ENCODE measurements at places on chromosomes 2 and 18. TPM values are rescaled to one million over a fixed set of nuclear protein-coding genes. Genes with fewer than 3 reads are reported as not detected.

DNA sequence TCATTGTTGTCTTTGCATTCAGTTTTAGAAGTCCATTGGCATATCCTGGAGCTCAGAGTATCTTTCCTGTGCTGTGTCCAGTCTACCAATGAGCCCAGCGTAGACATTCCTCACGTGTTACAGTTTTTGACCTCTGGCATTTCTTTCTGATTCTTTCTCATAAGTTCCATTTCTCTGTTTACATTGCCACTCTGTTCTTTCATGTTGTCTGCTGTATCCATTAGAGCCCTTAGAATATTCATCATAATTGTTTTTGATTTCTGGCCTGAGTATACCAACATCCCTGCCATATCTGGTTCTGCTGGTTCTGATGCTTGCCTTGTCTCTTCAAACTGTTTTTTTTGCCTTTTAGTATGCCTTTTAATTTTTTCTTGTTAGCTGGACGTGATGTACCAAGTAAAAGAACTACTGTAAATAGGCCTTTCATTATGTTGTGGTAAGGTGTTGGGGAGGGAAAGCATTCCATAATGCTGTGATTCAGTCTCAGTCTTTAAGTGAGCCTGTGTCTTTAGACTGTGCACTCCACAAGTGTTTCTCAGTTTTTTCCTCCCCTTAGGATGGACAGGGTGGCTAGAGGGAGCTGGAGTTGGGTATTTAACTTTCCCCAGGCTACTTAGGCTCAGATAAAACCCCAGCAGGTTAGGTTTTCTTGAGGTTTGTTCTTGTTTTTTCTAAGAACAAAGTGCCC is 35.6 kb downstream of the CEP192 start:
- H3K27me3 ChIP-seq: no peaks in the 10 kb centered on the region
- H3K4me3 ChIP-seq: no peak overlapping the region
- H3K27ac ChIP-seq: no peak overlapping the region

GRCh38 chr2:216620786-216621185 is 12.4 kb upstream of the IGFBP2 start:
- DNase-seq: no peak
- H3K4me1 ChIP-seq: peaks cover 23% of the 10 kb centered on the region
- H3K36me3 ChIP-seq: no peaks in the 10 kb centered on the region
- no peak overlapping the region for H3K27ac ChIP-seq

DNA sequence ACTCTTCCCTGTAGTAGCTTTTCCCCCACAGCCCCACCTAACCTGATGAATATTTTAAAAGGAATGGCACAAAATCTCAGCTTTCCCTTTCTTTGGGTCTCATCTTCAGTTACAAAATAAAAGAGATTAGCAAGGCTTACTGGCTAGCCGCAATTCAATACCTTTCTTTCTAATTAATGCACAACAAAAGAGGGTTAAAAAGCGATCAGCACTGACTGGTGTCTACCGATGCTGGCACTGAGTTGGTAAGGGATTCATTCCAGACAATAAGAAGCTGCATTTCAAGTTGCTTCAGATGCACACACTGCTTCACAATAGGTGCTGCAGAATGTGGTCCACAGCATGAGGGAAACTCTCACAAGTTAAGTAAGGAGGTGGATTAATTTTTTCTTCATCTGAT is 41.9 kb downstream of the HDHD2 start:
- no peaks in the 10 kb centered on the region for H3K27me3 ChIP-seq
- H3K27ac ChIP-seq: no peak overlapping the region
- DNase-seq: no peak
- no peaks in the 10 kb centered on the region for H3K4me1 ChIP-seq
- peaks cover 6% of the 10 kb centered on the region for H3K36me3 ChIP-seq
- H3K4me3 ChIP-seq: no peak overlapping the region

DNA sequence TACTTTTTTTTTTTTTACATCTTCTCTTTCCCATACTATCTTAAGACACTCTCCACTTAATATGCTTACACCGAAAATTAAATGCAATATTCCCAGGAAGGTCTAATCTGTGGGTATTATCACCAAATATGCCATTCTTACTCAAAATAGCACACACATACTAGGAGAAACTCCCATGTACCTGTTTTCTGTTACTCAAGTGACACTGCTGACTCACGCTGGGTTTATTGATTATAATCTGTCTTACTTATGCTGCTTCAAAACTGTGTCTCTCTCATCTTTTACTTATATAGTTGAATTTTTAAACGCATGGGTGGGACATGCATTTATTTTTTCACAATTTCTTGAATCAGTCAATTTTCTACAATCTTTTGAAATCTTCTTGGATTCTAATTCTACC is 29.9 kb downstream of the MRPL19 start:
- H3K27me3 ChIP-seq: no peaks in the 10 kb centered on the region
- no peak for DNase-seq
- H3K4me1 ChIP-seq: peaks cover 7% of the 10 kb centered on the region
- H3K4me3 ChIP-seq: no peak overlapping the region

DNA sequence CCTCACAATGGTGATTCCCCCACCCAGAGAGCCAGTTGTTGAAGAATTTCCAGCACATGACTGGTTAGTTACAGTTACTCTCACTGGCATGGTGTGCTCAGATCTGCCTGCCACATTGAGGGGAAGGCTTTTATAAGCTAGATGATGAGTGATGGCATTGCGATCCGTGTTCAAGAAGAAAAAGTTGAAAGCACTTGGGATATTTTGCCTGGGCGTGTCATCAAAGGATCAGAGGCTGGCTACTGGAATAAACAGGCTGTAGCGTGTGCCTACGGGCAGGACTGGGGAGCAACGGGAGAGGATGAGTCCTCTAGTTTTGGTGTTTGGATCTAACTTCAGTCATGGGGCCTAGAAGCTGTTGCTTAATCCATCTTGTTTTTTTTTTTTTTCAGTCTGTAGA is 175.0 kb downstream of the SETBP1 start:
- no peaks in the 10 kb centered on the region for H3K36me3 ChIP-seq
- peaks cover 7% of the 10 kb centered on the region for H3K27me3 ChIP-seq
- no peak for DNase-seq

- no peak overlapping the region for H3K4me3 ChIP-seq
- H3K36me3 ChIP-seq: no peaks in the 10 kb centered on the region
- H3K27ac ChIP-seq: no peak overlapping the region
- DNase-seq: no peak
- H3K4me1 ChIP-seq: no peaks in the 10 kb centered on the region
- no peaks in the 10 kb centered on the region for H3K27me3 ChIP-seq
Measured at GRCh38 chr18:49762191-49763077, 50.9 kb downstream of the ACAA2 start.

- H3K27me3 ChIP-seq: peaks cover 45% of the 10 kb centered on the region
- no peaks in the 10 kb centered on the region for H3K36me3 ChIP-seq
- H3K4me3 ChIP-seq: peak overlapping the region; percentile 77
- H3K27ac ChIP-seq: no peak overlapping the region
- H3K4me1 ChIP-seq: peaks cover 7% of the 10 kb centered on the region
- peak; percentile 49 for DNase-seq
Measured at GRCh38 chr2:176553685-176554100, 284.5 kb downstream of the MTX2 start.

DNA sequence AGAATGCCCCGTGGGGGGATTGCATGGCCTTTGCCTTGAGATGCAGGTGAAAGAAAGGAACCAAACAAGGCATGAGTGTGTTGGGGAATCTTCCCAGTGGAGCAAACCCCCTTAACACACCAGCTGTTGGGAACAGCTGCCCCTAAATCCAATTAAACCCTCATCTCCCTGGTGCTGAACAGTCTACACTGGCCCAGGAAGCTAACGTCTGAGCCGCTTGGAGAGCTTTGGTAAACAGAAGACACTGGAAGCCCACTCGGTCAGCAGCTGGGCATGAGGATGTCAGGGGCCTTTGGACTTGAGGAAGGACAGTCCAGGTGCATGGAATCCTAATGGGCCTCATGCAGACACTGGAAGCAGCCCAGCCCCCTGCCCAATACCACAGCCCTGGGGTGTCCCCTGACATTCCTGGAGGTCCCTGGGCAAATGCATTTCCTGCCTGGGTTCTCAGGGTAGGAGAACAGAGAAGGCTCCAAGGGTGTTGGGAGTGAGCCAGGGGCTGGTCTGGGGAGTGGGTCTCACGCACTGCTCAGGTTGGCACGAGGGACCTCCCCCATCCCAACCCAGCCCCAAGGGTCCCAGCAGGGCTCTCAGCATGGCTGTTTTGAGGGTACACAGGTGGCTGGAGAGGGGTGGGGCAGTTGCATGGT is 37.7 kb downstream of the GBX2 start:
- no peaks in the 10 kb centered on the region for H3K4me1 ChIP-seq
- no peaks in the 10 kb centered on the region for H3K27me3 ChIP-seq
- H3K27ac ChIP-seq: no peak overlapping the region
- H3K36me3 ChIP-seq: no peaks in the 10 kb centered on the region

DNA sequence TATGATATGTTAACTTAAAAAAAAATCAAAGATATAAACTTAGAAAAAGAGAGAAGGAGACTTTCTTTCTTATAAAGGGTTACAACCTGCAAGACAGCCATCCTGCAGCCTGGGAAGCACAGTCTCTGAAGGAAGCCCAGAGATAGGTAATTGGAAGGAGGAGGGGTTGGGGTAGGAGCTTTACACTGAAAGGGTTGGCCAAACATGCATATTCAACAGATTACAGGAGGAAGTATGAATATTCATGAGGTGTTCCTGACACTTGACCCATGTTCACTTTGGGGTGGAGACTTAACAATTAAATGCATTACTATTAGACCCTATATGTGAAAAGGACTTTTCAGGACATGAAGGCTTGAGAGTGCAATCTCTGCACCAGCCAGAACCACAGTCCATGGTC is 71.7 kb upstream of the CDH2 start:
- H3K36me3 ChIP-seq: no peaks in the 10 kb centered on the region
- no peak overlapping the region for H3K4me3 ChIP-seq
- H3K4me1 ChIP-seq: no peaks in the 10 kb centered on the region
- no peak for DNase-seq
- H3K27me3 ChIP-seq: no peaks in the 10 kb centered on the region
- H3K27ac ChIP-seq: no peak overlapping the region

DNA sequence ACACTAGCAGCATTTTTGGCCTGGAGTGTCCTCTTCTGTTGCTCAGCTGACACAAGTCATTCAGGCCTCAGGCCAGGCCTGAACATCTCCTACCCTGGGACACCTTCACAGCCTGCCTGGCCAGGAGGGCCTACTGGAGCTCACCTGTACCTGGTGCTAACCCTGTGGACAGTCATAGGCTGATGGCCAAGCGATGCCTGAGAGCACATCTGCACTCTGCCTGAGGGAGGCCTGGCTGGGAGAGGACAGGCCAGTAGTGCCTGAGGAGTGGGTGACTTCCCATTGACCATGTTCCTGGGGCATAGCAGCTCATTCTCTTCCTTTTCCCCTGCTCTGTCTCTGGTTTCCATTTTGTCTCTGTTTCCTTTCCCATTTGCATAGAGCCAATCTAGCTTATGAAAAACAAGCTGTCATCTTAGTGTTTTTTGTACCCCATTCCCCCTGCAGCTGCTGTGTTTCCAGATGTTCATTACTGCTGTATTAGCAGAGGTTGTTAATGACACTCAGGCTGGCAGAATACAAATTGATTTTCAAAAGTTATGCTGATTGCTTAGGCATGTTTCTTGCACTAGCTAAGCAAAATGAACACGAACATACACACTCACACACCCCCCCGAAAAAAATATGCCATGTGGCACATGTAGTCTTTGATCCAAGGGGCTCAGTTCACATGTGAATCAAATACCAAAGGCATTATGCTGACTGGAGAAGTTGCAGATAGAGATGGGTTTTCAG is 149.7 kb upstream of the HS6ST1 start:
- H3K4me1 ChIP-seq: peaks cover 6% of the 10 kb centered on the region
- peaks cover 16% of the 10 kb centered on the region for H3K36me3 ChIP-seq
- H3K27me3 ChIP-seq: peaks cover 5% of the 10 kb centered on the region

- no peak for DNase-seq
- H3K36me3 ChIP-seq: peaks cover 4% of the 10 kb centered on the region
- no peak overlapping the region for H3K4me3 ChIP-seq
- H3K27me3 ChIP-seq: peaks cover 39% of the 10 kb centered on the region
Measured at GRCh38 chr2:110216803-110217202, 4.5 kb upstream of the MTLN start.

- no peaks in the 10 kb centered on the region for H3K4me1 ChIP-seq
- no peak overlapping the region for H3K4me3 ChIP-seq
- no peak overlapping the region for H3K27ac ChIP-seq
- peak; percentile 79 for DNase-seq
- H3K27me3 ChIP-seq: peaks cover 26% of the 10 kb centered on the region
Measured at GRCh38 chr2:112869258-112869842, 32.8 kb upstream of the IL1B start.

- DNase-seq: no peak
- H3K36me3 ChIP-seq: no peaks in the 10 kb centered on the region
- H3K27ac ChIP-seq: no peak overlapping the region
- H3K27me3 ChIP-seq: no peaks in the 10 kb centered on the region
- H3K4me3 ChIP-seq: no peak overlapping the region
Measured at GRCh38 chr18:1825296-1825695, 746.0 kb downstream of the METTL4 start.

- no peaks in the 10 kb centered on the region for H3K36me3 ChIP-seq
- H3K27ac ChIP-seq: peak overlapping the region; percentile 17
- peak; percentile 13 for DNase-seq
Measured at GRCh38 chr2:113376253-113376912, 61.1 kb upstream of the ZNG1B start.

- no peak overlapping the region for H3K27ac ChIP-seq
- no peaks in the 10 kb centered on the region for H3K27me3 ChIP-seq
- H3K4me3 ChIP-seq: no peak overlapping the region
- no peak for DNase-seq
- no peaks in the 10 kb centered on the region for H3K36me3 ChIP-seq
Measured at GRCh38 chr2:132477962-132478361, 61.4 kb downstream of the GPR39 start.

SLC4A5 gene
- 1.8 TPM for total RNA-seq

REV1 gene
- total RNA-seq: 31.1 TPM

DPYSL5 gene
- not detected for total RNA-seq

QPCT gene
- total RNA-seq: 0.29 TPM

SERPINB12 gene
- total RNA-seq: not detected

MC2R gene
- not detected for total RNA-seq

SETBP1 gene
- 10.2 TPM for total RNA-seq

CROCC2 gene
- total RNA-seq: not detected

CSRNP3 gene
- total RNA-seq: not detected

SOS1 gene
- total RNA-seq: 56.8 TPM

All from activated CD8-positive, alpha-beta T cell treated with anti-CD3 and anti-CD28 coated beads for 36 hours (primary cell).